ENCODE measurements at places on chromosomes 7 and 10. TPM values are rescaled to one million over a fixed set of nuclear protein-coding genes. Genes with fewer than 3 reads are reported as not detected.

GRCh38 chr7:4026941-4027486 is 655.1 kb upstream of the FOXK1 start:
- no peak for DNase-seq

The POMZP3 gene
- 5.7 TPM for total RNA-seq

The OGDH gene
- total RNA-seq, result 68.7 TPM

GRCh38 chr7:139937715-139938114 is 108.7 kb downstream of the TBXAS1 start:
- DNase-seq, result no peak

The KIF11 gene
- 34.1 TPM for total RNA-seq

The GNGT1 gene
- not detected for total RNA-seq

DNA sequence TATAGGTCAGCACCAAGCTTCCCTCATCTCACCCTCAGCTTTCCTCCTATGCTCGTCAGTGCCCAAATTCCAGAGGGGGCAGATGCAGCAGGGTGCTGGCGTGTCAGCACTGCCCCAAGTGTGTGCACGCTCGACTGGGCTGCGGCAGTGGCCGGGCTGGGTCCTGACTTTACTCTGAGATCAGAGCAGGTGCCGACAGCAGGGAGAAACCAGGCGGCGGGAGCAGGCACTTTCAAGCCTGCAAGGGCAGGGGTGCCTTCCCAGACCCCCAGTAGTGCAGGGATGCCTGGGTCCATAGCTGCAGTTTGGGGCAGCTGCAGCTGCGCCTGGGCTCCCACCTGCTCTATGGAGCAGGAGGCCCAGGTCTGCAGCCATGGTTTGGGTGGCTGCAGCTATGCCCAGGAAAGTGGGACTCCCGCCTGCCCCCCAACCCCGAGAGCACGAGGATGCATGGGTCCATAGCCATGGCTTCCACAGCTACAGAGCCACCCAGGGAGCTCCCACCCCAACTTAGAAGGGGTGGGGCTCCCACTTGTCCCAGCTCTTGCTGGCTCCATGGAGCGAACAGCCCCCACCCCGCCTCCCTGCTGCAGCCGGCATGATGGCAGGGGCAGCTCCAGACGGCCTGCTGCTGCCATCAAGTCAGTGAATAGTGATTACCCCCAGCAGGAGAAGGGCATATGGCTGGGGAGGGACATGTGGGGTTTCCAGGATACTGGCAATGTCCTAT is 199.2 kb upstream of the KMT2E start:
- DNase-seq, result no peak

DNA sequence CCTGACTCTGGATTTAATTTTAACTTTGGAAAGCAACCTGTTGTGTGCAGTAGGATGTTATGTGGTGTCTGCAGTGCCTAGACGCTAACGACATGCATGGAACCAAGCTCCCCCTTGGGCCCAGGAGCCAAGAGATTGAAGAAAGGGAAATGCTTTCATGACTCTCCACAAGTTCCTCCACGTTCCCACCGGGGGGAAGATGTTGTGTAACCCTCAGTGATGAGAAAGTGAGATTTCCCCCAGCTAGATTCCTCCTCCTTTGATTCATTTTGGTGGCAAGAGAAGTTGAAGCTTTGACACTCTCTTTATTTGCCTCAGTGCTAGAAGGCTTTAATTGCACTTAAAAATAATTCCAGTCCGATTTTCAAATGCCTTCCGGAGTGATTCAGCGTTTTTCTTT is 157.9 kb upstream of the INSYN2A start:
- DNase-seq, result no peak

GRCh38 chr10:26815500-26815899 is 45.3 kb downstream of the ABI1 start:
- DNase-seq, result no peak

GRCh38 chr10:76388321-76389023 is 957.0 kb downstream of the LRMDA start:
- peak; percentile 28 for DNase-seq

DNA sequence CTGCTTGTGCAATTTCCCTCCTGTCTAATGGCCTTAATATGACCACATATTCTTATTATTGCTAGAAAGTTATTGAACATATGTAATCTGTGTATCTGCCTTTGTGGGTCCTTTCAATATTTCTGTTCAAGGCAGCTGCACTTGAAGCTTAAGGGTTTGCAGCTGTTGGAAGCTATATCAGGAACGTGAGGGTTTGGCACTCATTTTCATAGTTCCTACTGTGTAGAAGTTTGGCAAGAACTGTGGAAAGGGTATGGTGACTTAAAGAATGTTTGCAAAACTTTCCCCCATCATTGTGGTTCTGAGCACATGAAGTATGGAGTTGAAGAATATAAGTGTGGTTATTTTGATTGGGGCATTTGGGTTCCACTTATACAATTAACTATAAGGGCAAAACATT is 144.7 kb upstream of the SEMA3A start:
- DNase-seq, result no peak

DNA sequence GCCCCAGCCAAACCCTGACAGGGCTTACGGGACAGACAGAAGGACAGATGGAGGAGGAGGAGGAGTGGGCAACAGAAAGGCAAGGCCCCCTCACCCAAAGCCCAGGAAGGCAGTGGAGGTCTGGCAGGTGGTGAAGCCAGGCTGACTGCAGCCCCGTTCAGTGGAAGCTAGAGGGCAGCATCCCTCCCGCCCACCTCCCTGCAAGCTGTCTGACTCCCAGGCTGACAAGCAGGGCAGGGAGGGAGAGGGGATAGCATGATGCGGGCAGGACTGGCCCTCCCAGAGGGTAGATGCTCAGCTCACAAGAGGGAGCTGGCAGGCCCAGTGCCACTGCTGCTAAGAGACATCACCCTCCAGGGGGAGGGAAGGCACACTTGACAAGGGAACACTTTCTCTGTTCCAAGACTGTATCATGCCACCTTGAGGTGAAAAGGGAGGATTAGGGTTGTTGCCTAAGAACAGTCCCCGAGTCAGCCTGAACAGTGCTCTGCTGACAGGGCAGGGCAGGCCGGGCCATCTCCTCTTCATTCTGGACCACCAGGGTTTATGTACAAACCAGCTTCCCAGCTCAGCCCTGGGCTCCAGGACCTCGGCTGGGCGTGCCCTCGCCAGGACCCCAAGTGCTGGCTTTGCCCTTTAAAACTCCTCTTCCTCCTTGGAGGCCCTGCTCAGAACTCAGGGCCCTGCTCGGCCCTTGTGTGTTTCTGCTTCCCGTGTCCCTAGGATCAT is 61.8 kb downstream of the RASGEF1A start:
- peak; percentile 62 for DNase-seq

GRCh38 chr7:86904949-86905834 is 154.3 kb downstream of the ELAPOR2 start:
- no peak for DNase-seq

- DNase-seq, result no peak
Measured at GRCh38 chr10:59945590-59945989, 39.2 kb upstream of the CCDC6 start.

DNA sequence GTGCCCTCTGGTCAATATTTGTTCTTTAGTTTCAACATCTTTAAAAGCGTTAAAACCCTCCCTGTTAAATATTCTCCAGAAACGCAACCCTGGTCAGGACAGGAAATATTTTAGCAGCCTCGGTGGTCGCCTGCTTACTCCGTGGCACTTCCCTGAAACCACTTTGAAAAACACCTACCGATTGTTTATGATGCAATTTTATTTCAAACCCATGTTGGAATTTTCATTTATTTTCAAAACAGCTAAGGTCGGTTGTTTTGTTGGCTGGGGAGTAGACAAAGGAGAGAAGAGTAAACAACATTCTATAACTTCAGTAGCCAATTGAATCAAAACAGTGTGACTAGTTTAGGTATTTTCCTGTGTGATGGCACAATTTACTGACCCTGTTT is 733 bp upstream of the RBP4 start:
- DNase-seq, result no peak

DNA sequence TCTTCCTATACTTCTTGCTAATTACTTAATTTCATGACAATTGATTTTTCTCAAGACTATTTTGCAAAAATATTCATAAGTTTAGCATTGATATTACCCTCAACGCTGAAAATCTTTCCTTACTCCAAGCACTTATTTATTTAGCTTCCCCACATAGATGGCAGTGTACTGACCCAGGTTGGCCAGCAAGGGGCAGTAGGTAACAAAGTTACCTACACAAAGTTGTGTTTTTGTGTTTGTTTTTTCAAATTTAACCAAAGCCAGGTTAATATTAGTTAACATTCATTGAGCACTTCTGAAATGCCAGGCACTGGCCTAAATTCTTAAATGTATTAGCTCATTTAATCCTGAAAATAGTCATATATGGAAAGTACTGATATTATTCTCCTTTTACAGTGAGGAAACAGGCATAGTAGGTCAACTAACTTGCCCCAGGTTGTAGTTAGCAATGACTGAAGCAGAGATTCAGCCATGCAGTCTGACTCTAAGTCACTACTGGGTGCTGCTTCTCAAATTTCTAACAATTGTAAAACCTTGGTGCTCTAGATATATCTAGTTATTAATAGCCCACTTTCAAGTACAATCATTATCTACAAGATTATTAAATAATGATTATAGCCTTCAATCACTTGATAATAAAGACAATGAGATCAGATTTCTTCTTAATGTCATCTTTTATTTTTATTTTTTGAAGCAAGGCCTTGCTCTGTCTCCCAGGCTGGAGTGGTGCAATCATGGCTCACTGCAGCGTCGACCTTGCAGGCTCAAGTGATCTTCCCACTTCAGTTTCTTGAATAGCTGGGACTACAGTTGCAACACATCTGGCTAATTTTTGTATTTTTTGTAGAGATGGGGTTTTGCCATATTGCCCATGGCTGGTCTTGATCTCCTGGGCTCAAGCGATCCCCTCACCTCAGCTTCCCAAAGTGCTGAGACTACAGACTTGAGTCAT is 5.8 kb upstream of the GGCT start:
- no peak for DNase-seq

GRCh38 chr10:58013406-58013805 is 254.3 kb downstream of the IPMK start:
- no peak for DNase-seq

DNA sequence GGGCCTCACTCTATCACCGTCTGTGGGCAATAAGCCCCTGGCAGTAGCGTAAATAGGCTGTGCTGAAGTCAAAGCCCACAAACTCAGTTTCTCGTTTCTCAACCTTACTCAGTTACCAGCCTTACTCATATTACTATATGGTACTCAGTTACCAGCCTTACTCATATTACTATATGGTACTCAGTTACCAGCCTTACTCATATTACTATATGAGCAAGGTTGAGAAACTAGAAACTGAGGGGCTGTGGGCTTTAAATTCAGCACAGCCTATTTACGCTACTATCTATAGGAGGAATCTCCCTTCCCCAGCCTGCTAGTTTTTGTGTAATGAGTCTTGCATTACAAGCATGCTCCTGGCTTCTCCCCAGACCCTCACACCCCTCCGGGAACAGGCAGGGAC is 35.4 kb downstream of the CCDC3 start:
- no peak for DNase-seq

The NOD1 gene
- total RNA-seq, result 5.9 TPM

- no peak for DNase-seq
Measured at GRCh38 chr7:131072505-131073091, 255.1 kb upstream of the MKLN1 start.

The NEUROD6 gene
- total RNA-seq, result not detected
